Fibroblast of skin of back (primary cell): ENCODE measurements at places on chromosomes 11 and 22.

DNA sequence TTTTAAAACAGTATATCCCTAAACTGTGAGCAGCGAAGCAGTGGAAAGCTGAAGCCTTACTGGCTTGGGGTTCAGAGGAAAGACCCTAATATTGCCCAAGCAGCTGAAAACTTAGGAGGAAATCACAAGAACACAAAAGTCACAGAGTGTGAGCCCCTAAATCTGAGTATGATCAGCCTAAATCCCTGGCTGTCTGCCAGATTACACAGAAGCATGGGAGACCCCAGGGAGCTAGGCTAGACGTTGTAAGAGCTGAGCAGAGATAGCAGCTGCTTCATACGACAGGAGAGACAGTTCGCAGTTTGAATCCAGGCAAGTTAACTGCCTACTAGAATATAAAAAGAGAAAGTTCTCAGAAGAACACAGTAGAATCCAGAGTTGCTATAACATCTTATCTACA is 81.2 kb downstream of the PACS1 start:
- no peak for DNase-seq

DNA sequence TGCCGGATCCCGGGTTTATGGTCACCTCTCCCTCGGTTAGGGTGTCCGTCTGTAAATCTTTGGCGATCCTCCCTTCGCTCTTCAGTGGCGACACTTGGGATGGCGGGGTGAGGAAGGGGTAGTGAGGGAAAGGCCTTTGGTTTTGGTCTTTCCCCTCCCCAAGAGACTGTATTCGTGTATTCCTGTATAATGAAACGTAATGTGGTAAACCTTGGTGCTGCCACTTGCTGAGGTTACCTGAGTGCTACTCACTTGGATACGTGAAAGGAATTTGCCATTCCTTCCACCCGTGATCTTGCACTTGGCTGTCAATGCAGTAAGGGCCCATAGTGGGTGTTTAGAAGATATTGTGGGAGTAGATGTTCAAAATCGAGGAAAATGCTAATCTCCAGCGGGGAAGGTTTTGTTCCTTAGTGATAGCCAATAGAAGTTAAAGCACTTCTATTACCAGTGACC is 578 bp upstream of the NUP160 start:
- DNase-seq: no peak

DNA sequence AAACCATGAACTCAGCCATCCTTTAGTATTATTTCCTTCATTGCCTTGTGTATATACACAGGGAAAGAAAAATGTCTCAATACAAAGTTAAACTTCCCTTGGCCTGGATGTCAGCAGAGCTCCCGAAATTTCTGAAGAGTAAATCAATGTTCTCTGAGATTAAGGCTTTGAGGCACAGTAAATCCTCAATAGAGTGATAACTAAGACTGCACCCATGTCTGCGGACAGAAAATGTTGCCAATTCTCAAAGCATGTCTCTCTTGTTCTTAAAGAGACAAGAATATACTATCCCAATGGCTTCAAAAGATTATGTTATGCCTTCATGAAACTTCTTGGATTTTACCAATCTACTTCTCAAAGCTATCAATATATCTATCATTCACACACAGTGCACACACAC is 1196.7 kb upstream of the TENM4 start:
- no peak for DNase-seq

DNA sequence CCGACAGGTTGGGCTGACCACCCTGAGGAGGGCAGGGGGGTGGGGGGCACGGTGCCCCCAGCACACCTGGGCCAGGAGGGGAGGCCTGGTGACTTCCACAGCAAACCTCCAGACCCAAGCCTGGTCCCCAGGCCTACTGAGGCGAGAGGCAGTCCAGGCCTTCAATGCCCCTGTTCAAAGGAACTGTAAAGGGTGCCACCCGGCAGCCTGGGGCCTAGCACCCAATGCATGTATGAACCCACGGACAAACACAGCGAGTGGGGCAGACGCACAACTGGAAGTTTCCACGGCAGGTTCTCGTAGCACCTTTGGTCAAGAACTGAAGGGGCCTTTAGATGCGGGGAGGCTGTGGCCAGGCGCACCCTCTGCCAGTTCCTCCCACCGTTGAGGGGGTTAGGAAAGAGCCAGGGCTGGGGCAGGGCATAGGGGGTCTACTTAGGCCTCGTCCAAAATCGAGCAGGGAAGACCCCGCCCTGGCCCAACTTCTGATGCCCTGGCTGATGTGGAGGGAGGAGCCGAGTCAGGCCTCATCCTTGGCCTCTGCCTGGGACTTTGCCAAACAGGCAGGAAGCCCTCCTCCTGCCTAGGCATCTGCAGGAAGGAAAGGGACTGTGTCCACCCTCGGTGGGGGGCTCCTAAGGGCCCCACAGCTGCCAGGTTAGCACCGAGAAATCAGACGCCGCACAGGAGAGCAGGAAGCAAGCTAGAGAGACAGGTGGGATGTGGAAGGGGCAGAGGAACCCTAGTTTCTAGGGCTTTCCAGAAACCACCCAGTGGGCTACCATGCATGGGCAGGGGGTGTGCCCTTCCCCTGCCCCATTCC is 6.6 kb downstream of the CBX6 start:
- DNase-seq: no peak

DNA sequence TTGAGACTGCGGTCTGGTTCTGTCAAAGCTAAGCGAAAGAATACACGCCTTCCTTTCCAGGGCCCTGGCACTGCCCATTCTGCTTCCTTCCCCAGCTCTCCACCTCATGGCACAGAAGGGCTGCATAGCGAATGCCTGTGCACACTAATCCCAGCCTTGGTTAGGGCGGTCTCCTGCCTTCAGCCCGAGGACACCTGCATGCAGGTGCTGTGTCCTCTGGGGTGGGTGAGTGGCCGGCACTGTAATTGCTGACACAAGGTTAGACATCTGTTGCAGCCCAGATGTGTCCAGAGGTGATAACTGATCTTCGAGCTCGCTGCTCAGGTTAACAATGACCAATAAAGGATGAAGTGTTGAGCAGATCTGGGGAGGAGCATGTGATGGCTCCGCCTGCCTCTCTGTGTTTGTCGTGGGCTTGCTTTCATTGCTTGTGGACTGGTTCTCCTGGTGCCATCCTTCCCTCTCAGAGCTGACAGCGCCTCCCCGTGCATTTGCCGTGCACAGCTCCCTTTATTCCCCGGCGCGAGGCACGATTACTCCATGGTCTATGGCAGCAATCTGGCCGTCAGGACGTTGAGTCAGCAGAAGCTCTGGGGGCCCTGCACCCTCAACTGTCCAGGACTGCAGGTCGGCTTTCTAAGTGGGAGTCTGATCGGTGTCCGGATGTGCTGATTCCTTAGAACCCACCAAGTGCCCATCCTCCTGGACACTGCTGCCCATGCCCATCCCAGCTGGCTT is 1088.2 kb downstream of the BRD1 start:
- no peak for DNase-seq

DNA sequence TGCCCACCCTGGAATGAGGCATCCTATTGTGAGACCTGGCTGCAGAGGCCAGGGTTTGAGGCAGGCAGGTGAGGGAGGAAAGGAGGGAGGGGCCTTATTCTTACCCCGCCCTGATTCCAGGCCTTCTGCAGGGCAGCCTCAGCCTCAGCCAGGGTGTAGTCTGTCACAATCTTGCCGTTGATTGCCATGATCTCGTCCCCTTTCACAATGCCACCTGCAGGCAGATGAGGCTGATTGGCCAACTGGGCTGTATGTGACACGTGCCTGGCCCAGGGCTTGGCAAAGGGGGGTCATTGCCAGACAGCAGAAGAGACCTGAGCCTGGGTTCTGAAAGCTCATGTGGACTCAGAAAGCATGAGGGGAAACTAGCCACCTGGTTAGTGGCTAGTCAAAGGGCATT is 21.4 kb upstream of the ABCC8 start:
- no peak for DNase-seq

- DNase-seq: no peak
Measured at GRCh38 chr11:72704028-72704782, 30.0 kb upstream of the PDE2A start.

- no peak for DNase-seq
Measured at GRCh38 chr11:71998649-71999310, at the start of gene IL18BP. IL18BP (plus strand) TSS chr11:71998909; CDS start chr11:71999985, 1,076 bp downstream.

GRCh38 chr11:70463478-70464255 is 65.3 kb downstream of the CTTN start:
- DNase-seq: no peak

- DNase-seq: no peak
Measured at GRCh38 chr22:49527611-49528419, 299.9 kb downstream of the BRD1 start.
